ENCODE measurements at places on chromosomes 12 and 14.

GRCh38 chr14:35821564-35822411 is 4.3 kb upstream of the BRMS1L start:
- DNase-seq: no peak

DNA sequence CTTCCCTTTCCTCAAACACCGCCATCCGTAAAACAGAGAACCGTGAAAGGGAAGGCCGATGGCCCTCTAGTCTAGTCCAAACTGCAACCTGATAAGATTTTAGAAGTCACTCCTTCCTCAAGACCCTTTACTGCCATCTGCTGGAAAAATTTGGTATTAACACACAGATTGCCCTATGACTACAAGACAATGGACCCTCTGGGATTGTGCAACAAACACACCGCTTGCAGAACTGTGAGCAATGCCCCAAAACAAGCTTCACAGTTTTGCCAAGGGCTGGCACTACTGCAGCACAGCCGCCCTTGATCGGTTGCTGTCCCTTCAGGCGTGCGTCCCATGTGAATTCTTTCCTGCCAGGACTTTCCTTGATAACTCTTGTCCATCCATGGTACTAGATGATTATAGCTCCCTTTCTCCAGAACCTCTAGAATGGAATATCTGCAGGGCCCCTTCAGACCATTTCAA is 23.1 kb downstream of the LLPH start:
- peak; percentile 5 for DNase-seq

- DNase-seq: no peak
These were observed 134.7 kb upstream of the CRY1 start for GRCh38 chr12:107228076-107228475.

GRCh38 chr12:103810111-103810510 is 30.9 kb downstream of the NT5DC3 start:
- DNase-seq: no peak

DNA sequence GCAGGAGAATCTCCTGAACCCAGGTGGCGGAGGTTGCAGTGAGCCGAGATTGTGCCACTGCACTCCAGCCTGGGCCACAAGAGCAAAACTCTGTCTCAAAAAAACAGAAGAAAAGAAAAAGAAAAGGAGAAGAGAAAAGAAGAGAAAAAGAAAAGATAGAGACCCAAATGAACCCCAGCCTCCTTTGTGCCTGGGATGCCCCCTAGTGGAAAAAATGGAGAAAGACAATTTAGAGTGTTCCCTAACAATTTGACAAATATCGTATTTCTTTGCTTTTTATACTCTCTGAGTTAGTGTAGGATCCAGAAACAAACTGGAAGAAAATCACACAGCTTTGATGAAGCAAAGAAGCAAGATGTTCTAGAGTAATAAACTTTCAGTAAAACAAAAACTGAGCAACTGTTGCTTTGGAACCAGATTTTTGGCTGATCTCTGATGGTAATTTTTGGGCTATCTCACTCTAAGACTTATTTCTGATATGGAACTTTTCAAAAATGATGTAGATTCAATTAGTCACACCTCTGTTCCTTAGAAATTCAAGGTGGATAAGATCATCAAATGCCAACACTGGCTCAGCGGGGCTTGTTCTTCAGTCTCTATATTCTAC is 18.6 kb upstream of the PRKAB1 start:
- DNase-seq: no peak

DNA sequence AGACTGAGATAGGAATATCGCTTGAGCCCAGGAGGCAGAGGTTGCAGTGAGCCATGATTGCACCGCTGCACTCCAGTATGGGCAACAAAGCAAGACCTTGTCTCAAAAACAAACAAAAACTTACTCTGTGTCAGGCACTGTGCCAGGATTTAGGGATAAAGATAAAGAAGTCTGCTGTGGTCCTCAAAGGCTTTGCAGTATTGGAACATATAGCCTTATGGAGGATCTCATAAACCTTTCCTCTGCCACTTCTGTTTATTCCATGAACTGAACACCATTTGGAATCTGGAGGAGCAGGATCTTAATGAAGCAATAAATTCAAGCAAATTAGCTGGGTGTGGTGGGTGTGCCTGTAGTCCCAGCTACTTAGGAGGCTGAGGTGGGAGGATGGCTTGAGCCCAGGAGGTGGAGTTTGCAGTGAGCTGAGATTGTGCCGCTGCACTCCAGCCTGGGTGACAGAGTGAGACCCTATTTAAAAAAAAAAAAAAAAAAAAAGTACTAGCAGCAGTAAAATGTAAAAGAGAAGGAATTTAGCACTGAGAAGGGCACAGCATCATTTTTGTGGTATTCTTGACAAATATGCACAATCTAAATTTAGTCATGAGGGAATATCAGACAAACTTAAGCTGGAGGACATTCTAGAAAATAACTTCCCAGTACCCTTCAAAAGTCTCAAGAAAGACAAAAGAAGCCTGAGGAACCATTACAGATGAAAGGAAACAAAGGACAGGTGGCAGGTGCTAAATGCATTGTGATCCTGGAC is 27.1 kb downstream of the BMAL2 start:
- DNase-seq: no peak

- DNase-seq: no peak
These were observed 82.4 kb upstream of the WSCD2 start for GRCh38 chr12:108046650-108047049.

DNA sequence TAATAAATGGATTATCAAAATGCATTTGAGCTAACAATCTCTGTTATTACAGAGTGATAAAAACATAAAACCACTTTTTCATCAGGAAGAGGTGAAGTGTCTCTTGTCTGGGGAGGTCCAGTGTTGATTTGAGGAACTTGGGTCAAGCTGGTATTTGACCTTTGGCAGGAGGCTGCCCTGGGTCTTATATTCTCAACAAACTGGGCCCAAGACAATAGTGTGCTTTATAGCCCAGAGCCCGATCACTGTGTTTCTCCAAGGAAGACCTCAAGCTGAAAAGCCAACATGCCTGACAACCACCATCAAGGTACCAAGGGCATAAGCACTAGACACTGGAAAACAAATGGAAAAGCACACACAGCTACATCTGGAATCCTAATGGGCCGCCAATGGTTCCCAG is 137.0 kb downstream of the SLC25A21 start:
- no peak for DNase-seq

DNA sequence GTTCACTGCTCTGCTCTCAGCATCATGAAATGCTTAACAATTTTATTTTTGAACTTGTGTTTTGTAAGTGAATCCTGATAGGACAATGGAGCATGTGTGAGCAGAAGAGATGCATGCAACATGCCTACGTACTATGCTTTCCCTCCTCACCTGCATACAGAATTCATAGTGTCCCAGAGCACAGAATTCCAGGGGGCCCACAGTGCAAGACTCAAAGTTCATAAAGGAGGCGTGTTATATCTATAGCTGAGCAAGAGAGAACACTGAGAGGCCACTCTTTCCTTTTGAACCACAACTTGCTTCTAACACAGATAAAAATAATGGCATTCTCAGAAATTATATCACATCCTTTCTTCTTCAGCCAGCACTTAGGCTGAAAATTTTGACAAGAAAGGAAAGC is 28.8 kb downstream of the BHLHE41 start:
- DNase-seq: no peak

- no peak for DNase-seq
These were observed 157.5 kb downstream of the FLRT2 start for GRCh38 chr14:85687456-85687855.

- no peak for DNase-seq
These were observed 32.5 kb downstream of the MMP17 start for GRCh38 chr12:131860472-131861260.

- DNase-seq: no peak
These were observed 30.6 kb upstream of the KICS2 start for GRCh38 chr12:64252681-64253080.

- DNase-seq: no peak
These were observed 13.6 kb upstream of the AMN start for GRCh38 chr14:102908766-102909455.

- no peak for DNase-seq
These were observed 304.3 kb upstream of the KITLG start for GRCh38 chr12:88884600-88884999.

DNA sequence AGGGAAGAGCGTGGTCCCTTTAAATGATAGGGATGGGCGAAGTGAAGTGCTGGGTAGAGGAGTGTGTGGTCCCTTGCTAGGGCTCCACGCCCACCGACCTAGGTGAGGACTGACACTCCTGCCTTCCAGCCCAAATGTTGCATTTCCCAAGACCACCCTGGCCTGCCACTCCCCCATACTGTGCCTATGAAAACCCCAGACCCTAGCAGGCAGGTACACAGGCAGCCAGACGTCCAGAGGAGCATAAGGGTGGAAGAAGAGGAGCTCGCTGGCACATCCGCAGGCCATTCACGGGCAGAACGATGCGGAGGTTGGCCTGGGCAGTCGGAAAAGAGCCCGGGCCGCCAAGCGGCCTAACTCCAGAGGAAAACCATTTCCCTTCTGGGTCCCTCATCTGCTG is 817 bp upstream of the IPO8 start:
- no peak for DNase-seq

GRCh38 chr12:98058838-98059237 is 456.6 kb upstream of the TMPO start:
- no peak for DNase-seq

GRCh38 chr12:90958347-90958746 is 3.4 kb upstream of the CCER1 start:
- no peak for DNase-seq

- no peak for DNase-seq
These were observed 417.8 kb upstream of the TMTC1 start for GRCh38 chr12:30201301-30202160.

DNA sequence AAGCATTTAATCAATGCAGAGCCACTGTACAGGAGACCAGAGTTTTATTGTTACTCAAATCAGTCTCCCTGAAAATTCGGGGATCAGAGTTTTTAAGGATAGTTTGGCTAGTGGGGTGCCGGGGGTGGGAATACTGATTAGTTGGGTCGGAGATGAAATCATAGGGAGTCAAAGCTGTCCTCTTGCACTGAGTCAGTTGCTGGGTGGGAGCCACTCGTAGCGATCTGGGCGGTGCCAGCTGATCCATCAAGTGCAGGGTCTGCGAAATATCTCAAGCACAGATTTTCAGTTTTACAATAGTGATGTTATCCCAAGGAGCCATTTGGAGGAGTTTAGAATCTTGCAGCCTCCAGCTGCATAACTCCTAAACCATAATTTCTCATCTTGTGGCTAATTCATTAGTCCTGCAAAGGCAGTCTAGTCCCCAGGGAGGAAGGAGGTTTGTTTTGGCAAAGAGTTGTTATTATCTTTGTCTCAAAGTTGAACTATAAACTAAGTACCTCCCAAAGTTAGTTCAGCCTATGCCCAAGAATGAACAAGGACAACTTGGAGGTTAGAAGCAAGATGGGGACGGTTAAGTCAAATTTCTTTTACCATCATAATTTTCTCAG is 169.4 kb upstream of the PLEKHG7 start:
- no peak for DNase-seq

DNA sequence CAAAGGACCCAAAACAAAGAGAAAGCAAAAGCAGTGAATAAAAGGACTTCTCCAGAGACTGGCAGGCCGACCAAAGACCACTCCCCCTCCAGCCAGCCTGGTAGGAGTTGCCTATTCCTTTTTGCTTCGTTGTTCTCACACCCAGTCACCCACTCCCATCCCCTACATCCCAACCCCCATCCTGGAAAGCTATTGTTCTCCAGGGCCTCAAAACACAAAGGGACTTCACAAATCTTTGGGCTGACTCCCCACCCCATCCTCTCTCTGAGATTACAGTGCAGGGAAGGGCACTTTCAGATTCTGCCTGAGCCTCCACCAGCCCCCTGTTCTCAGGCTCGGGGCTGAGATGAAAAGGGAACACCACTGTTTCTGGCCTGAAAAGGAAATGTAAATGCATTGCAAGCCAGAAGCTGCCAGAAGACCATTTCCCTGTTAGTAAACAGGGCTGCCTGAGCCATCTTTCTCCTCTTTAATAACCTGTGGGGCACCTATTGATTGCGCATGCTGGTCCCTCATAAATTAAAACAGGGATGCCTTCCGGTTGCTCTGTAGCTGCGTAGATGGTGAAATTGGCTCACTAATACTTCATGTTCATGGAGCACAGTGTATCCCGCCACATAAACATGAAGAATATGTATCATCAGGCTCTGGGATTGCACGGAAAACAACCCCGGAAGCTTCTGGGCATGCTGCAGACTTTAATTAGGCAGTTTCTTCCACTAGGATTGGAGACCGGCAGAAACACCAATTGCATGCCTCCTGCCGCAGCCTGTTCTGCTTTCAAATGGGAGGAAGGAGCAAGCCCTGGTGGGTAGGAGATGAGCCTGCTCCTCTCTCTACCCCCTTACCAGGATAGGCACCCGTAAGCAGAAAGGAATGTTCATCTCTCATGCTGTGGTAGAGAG is 130.3 kb upstream of the FUT8 start:
- DNase-seq: peak; percentile 72

All from nucleus accumbens (tissue), 56 donors.